Inflammatory macrophage treated with lipopolysaccharide for 4 hours (primary cell): ENCODE measurements at places on chromosomes 4 and X.

DNA sequence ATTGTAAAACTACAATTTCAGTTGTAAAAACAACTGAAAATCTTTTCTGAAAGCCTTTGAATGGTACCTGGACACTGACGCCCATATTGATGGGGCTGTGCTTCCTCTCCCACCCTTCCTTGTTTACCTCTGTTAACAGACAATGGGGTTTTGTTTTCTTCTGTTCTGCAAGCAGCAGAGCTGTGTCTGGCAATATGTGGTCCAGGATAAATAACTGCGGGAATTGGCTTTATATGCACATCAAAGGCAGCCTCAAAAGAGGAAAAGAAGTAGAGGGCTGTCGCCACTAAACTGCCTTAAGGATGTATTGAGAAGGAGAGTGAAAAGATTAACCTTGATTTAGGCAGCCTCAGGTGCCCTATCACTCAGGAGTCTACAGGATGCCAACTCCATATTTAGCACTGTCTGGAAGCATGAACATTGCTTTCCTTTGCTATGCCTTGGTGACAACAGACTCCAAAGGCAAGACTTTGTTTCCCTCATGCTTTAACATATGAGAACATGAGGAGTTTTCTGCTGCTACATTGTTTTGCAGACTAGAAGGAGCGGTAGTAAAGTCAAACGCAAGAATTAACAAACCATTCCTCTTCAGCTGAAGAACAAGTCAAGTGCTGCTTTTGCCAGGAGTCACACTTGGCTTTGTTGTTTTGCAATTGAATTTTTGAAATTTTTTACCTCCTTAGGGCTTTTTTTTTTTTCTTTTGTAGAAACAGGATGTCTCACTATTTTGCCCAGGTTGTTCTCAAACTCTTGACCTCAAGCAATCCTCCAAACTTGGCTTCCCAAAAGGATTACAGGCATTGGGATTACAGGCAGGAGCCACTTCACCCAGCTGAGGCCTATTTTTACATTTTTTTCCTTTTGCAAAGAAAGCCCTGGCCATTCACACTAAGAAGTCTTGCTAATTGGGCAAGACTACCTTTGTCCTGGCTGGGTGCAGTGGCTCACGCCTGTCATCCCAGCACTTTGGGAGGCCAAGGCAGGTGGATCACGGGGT, 3.0 kb downstream of the IL21 start:
- DNase-seq: no peak

DNA sequence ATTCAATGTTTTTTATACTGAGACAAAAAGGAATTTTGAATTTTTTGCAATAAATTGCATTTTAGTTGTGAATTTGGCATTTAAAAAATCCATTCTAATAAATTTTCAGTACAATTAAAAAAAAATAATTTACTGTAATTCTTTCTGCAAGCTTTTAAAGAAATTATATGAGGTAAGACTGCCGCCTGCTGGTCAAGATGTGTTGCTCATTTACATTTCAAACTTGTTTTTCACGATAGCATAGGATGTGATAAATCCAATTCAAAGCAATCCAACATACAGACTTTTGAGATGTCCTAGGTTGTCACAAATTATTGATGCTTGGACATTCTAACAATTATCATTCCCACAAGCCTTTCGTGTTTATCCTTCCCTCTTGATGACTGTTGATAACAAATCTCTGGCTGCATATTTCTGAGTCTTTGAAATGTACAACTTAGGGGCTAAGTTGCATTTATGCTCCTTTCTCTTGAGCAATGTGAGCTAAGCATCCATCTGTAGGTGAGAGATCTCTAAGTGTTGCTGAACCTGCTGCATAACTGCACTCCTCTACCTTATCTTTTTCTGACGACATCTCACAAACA, 21.7 kb upstream of the MFAP3L start:
- DNase-seq: peak; percentile 67

DNA sequence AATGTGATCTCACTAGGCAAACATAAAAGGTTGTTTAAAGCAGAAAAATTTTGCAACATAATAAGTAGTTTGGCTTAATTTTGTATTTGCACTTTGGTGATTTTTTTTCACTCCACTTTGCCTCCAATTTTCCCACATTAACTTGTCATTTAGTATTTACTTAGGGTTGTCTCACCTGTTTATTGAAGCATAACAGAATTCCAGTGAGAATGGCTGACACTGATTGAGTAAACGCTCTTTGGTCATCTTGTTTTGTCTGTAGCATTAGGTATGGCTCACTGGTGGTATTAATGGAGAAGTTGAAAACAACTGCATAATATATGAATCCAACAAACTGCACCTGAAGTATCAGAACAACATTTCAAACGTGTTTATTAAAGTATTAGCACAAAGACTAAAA, 799.5 kb upstream of the ADGRL3 start:
- DNase-seq: no peak

DNA sequence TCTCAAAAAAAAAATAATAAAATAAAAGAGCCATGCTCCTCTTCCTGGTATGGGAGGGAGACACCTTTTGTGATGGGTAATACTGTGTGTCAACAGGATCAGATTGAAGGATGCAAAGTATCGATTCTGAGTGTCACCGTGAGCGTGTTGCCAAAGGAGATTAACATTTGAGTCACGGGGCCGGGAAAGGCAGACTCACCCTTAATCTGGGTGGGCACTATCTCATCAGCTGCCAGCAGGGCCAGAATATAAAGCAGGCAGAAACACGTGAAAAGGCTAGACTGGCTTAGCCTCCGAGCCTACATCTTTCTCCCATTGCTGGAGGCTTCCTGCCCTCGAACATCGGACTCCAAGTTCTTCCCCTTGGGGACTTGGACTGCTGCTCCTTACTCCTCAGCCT, 95.4 kb downstream of the SHOX start:
- DNase-seq: no peak

DNA sequence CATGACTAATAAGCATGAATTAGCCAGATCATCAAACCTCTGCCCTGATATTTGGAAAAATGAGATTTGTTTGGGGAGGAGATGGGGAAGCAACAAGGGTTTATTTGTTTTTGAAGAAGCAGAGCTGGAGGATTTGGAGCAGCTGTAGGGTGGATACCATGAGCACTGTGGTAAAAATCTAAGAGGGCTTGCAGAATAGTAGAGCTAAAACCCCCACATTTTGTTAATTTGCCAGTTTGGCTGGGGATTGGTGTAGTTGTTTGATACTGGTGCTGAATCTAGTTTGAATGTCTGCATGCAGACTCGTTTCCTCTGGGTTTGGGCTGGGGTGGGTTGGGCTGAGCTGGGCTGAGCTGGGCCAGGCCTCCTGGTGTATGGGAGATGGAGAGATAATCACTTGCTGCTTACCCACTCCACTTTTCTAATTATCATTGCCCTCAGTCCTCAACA, 43.7 kb downstream of the SMAD1 start:
- DNase-seq: no peak

DNA sequence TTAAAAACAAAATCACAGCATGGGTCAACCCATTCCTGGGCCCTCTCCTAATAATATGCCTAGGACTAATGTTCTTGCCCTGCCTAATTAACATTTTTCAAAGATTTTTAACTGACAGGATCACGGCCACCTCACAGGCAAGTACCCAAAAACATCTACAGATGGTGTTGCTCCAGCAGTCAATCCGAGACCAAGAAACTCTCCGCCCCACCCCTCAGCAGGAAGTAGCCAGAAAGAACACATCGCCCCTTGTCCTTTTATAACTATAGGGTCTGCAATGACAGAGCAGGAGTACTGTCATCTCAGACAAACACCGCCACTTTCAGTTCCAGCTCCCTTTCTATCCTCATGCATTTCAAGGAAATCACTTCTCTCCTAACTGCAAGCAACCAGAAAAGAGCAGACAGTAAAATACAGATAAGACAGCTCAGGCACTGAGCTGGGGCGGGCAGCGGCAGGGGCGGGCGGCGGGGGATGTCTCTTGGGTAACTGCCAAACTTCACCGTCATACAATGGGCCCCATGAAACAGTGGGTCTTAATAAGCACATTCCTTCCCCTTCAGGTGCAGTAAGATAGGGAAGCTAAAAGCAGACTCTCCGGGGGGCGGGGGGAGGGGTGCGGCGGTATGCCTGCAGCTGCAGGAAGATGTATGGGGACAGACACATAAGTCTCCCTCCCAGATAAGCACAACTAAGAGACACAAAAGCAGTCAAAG, 67.4 kb downstream of the ZNF182 start:
- no peak for DNase-seq
